Activated CD4-positive, alpha-beta T cell treated with anti-CD3 and anti-CD28 coated beads, Interleukin-2, Interleukin-6, amounts not matched to agents 100 ng/mL and 50 ng/mL, durations not matched to agents 16 hours and 8 hours (primary cell): ENCODE measurements at places on chromosomes 5 and 9.

DNA sequence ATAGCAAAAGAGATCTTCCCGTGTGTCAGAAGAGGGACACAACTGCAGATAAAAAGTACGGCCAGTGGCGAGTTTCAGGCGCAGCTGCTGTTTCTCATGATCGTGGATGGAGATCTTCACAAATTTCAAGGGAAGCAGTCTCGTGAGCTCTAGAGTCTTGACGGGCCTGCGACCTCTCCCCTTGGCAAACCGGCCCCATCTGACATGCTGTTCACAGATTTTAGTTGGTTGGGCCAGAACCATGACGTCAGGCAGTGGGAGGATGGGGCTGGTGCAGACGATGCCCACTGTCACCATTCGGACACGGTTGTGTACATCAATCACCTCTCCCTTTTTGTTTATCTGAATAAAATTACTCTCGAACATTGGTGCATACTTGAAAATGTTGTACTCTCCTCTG, 396 bp downstream of the GARIN3 start:
- no peak for DNase-seq

- no peak for DNase-seq
Observed at GRCh38 chr5:170342153-170342725, 44.7 kb upstream of the LCP2 start.

- DNase-seq, result no peak
Observed at GRCh38 chr9:952546-952945, 23.9 kb upstream of the DMRT3 start.

GRCh38 chr5:179796877-179797608, 3.3 kb downstream of the LTC4S start:
- no peak for DNase-seq

DNA sequence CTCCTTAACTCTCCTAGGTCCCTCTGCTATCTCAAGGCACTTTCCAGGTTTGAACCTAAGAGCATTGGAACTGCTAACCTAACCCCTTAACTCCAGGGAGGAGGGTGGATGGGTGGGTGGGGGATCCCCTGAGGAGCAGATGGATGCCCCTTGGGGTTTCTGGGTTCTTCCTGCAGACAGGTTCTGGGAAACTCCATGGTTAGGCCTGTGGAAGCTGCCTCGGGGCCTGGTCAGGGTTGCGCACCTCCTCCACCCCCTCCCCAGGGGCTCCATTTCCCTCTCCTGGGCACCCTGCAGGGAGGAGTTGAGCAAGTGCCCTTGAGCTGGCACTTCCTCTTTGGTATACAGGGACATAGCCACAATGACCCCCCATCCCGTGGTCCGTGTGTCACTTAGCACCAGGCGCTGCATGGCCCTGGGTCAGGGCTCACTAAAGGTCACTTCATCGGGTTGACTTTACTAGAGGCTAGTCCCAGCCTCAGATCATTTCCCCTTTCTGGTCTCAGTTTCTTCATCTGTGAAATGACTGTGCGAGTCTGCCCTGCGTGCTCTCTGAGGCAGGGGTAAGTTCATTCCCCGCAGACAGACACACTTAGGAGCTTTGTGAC, 16.0 kb downstream of the CXXC5 start:
- no peak for DNase-seq

DNA sequence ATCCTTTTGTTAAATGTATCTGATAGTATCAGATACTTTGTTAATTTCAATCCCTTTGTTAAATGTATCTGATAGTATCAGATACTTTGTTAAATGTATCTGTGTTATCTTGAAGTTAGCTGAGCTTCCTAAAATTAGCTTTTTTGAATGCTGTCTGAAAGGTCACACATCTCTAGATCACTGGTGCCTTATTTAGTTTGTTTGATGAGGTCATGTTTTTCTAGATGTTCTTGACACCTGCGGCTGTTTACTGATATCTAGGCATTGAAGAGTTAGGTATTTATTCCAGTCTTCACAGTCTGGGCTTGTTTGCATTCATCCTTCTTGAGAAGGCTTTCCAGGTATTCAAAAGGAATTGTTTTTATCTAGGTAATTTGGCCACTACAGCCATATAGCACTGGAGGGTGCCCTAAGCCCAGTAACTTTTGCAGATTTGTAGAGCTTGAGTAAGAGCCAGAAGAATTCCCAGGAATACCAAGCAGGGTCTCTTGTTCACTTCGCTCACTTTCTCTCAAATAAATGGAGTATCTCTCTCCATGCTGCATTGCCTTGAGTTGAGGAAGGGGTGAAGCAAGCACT, 435.4 kb upstream of the GRAMD2B start:
- no peak for DNase-seq

- DNase-seq, result no peak
Observed at GRCh38 chr5:10655972-10656830, 92.3 kb downstream of the ANKRD33B start.

DNA sequence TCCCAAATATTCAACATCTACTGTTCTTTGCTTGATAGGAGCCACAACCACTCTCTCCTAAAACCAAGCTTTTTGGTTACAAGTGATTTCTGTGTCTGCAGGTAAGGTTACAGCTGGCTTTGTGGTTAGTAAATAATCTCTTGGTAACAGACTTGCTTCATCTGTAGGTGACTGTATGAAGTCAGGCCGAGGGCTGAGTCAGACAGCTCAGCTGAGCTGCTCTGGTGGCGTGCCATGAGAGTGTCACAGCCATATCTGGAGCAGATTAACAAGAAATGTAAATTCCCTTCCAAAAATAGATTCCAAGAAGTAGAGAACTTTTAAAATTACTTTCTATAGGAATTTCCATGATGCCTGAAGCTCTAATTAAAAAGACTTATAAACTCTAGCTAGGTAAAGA, 23.7 kb upstream of the TAS2R1 start:
- DNase-seq, result no peak

DNA sequence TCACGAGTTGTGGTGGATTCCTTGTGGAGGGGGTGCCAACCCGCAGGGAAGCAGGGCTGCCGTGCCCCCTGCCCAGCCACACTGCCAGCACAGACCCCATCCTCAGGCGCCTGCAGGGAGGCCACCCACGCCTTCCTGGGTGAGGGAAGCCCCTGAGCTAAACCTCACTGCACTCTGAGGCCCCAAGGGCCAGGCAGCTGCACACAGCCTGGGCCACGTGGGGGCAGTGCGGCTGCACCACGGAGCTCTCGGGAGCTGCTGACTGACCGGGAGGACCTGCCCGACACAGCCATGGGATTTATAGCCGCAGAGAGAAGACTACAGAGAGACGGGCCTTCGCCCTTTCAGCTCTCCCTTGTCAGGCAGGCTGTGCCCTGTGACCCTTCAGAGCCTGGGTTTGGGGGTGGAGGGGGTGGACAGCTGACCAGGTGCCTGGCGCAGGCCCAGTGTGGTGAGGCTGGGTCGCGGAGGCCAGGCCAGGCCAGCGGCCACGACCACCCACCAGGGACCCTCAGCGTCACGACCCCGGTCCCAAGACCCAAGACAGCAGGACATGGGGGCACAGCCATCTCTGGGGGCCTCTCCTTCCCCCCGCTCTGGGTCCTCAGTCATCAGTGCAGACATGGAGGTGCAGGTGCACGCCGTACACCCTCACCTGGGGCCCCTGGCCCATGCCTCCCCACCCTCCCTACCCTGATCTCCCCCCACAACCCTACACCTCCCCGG, 4.3 kb upstream of the AHRR start:
- peak; percentile 70 for DNase-seq

- no peak for DNase-seq
Observed at GRCh38 chr9:123528501-123528900, 172.5 kb downstream of the CRB2 start.

DNA sequence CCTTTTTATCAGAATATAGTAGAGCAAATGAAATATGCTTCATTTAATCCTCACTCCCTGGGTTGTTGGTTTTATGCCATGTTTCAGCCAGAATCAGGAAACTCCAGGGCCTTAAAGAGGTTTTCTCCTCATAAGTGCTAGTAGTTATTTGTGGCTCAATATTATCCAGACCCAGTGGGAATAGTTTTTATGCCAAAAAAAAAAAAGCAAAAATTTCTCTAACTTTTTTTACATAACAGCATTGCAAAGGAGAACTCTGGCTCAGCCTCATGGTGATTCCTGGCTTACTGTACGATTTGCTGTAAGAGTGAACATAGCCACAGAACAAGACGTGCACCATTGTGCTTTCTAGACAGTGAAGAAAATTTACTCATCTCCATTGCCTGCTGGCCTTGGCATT, 232.5 kb downstream of the PJA2 start:
- no peak for DNase-seq

DNA sequence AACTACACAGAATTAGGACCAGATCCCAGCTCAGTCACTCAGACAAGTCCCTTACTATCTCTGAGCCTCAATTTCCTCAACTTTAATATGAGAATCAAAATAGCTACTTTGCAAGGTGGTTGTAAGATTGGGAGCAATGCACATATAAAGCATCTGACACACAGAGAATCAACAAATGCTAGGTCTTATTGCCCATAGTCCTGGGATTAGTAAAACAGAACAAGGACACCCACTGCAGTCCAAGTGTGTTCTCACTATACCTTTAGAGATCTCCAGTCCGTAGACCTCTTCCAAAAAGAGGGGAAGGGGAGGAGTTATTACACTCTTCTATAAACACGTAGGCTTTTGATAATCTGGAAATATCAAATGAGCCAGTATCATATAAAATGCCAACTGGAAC, 190.0 kb downstream of the CCDC192 start:
- DNase-seq, result no peak

GRCh38 chr5:107486489-107486888, 184.2 kb downstream of the EFNA5 start:
- peak; percentile 78 for DNase-seq
